SW480 (cell line): ENCODE measurements at places on chromosomes 13 and 19.
A peak's percentile ranks its signal among the peaks of the same experiment; 100 is the strongest.

DNA sequence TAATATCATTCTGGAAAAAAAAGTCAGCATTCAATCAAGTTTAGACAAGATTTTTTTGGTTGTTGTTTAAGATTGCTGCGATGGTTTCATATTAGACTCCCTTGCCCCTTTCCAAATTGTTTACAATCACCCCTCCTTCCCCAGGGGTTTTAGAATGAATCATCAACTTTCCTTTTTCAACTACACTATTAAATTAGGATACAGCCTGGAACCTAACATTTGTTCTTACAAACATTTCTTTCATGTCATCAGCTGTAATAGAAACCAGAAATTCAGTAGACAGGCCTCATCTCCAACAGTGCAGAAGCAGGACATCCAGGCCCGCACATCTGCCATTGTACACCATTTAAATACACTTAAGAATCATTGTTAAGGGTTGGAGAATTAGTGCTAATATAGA is 44.4 kb upstream of the WDFY2 start:
- DNase-seq = no peak

- DNase-seq = no peak
These were observed 55.2 kb downstream of the STARD13 start for GRCh38 chr13:33230178-33230881.

GRCh38 chr13:81017513-81018152 is 676.7 kb upstream of the SPRY2 start:
- peak; percentile 56 for DNase-seq

DNA sequence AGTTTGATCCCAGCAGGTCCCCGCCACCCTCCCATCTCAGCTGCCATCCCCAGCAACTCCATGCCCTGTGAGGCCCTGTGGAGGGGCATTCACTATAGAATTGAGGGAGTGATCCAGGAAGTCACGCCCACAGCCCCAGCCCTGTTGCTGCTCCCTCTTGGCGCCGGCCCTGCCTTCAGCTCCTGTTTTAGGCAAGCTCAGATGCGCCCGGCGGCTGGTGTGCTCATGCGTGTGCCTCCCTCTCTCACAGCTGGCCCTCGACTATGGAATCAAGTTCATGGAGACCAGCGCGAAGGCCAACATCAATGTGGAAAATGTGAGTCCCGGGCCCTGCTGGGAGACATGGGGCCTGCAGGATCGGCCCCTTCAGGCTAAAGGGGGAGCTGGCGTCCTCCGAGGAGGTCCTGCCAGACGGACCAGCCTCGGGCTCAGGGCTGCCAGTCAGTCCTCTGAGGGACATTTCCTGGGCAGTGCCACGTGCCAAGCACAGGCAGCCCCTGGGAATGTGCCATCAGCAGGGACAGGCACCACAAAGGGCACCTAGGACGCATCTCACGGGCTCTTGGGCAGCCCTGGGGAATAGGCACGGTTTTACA is 15.6 kb upstream of the HSH2D start:
- DNase-seq = no peak

DNA sequence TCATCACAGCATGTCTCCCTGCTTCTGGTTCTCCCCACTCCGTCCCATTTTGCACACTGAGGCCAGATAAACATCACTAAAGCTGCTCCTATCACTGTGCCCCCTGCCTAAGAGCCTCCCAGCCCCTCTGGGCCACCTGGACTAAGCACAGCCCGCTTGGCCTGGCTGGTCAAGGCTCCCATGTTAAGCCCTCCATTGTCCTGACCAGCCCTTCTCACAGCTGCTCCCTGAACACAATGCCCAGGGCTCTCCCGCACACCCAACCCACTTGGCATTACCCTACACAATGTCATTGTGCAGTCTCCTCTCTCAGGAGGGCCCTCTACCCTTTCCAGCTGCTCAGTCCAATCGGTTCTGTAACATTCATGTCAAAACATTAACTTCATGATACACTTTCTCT is 133.4 kb downstream of the NUFIP1 start:
- DNase-seq = no peak

DNA sequence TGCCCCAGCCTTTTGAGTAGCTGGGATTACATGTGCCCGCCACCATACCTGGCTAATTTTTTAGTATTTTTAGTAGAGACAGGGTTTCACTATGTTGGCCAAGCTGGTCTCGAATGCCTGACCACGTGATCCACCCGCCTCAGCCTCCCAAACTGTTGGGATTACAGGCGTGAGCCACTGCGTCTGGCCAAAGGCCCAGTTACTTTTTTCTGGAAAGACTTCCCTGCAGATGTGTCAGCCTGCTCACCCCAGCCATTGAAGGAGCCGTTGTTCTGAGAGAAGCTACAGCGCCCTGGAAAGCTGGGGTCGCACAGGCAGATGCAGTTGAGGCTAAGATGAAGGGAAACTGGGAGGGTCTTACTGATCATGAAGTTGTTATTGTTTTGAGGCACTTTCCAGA is 7.9 kb upstream of the ZNF626 start:
- DNase-seq = no peak
